ENCODE measurements at places on chromosomes 12 and 14.

- no peak for DNase-seq
Observed at GRCh38 chr14:27072589-27072988, 474.8 kb upstream of the NOVA1 start.

DNA sequence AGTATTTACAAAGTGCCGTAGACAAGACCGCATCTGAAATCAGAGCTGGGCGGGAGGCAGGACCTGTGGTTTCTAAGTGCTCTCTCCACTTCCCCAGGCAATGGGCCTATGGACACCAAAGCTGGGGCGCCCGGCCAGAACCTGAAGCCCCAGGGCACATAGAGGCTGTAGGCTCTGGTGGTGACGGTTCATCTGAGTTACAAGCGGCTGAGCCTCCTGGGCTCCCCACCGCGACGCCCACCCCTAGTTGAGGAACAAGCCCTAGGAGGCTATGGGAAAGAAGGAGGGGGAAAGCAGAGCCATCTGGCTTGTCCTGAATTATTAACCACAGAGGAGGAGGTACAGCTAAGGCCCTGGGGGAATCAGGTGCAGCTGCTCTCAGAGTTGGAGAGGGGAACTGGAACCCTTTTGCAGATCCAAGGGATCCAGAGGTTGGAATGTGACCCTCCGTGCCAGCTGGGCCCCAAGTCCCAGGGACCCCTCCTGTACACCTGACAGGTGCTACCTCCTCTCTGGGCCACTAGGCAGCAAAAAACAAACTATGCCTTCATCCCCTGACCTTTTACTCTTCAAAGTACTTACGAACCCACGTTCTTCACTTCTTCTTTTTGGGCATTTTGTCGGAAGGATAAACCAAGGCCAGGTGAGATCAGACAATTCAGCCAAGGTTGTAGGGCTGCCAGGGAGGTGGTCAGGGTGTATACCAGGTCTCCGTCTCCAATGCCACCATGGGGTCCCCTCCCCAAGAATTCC is 77.2 kb downstream of the ARL6IP4 start:
- no peak for DNase-seq

- peak; percentile 67 for DNase-seq
Observed at GRCh38 chr12:124567673-124568373, 411 bp upstream of the NCOR2 start.

DNA sequence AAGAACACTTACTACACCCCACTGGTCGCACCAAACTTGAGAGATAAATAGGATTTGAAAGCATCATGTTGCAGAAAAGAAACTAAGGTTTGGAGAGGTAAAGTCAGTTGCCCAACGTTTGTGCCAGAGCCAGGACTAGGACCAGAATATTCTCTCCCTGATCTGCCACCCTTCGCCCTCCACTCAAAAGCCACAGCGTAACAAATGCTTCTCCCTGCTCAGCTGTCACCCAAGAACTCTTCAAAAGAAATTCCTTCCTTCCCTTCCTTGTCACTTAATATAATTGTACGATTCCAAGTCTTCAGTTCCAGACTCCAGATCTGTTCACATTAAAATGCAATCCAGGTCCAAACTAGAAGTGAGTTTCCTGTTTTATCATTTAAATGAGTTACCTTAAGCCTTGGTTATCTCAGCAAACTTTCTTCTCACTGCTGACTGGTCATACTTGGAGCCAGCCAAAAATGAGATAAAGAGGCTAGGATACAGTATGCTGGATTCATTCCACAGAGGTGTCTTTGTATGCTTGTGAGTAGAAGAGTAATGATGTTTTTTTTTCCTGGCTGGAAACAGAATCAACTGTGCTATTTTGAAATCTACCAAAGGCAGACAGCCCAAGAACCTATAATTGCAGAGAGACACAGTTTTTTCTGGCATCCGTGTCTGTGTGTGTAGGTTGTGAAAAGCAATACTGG is 12.8 kb upstream of the PPFIBP1 start:
- no peak for DNase-seq

GRCh38 chr14:62921466-62921865 is 123.8 kb downstream of the KCNH5 start:
- DNase-seq, result no peak

GRCh38 chr12:48261773-48262172 is 58.7 kb upstream of the OR10AD1 start:
- no peak for DNase-seq

GRCh38 chr12:57531836-57532235 is 9.2 kb downstream of the MBD6 start:
- DNase-seq, result no peak

DNA sequence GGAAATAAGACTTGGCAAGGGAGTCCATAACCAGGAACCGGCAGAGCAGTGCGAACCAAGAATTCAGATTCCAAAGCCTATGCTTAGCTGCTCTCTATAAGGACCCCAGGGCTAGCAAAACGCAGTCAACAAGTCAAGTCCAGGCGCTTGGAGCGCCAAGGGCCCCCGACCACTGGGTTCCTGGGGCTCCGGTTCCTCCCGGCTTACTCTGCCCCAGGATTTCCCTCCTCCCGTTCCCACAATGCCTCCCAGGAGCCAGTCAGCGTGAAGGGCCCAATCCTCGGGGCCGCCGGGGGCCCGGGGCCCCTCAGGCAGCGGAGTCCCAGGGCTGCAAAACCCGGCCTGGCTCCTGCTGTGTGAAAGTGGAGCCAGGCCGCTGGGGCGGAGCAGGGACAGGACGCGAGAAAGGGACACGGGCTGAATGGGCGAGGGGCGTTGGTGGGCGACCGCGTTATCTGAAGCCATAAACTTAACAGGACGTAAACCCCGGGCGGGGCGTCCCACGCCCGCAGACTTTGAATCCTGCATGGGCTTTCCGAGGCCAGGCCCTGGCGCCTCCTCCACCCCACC is 1.5 kb downstream of the KRT8 start:
- no peak for DNase-seq

DNA sequence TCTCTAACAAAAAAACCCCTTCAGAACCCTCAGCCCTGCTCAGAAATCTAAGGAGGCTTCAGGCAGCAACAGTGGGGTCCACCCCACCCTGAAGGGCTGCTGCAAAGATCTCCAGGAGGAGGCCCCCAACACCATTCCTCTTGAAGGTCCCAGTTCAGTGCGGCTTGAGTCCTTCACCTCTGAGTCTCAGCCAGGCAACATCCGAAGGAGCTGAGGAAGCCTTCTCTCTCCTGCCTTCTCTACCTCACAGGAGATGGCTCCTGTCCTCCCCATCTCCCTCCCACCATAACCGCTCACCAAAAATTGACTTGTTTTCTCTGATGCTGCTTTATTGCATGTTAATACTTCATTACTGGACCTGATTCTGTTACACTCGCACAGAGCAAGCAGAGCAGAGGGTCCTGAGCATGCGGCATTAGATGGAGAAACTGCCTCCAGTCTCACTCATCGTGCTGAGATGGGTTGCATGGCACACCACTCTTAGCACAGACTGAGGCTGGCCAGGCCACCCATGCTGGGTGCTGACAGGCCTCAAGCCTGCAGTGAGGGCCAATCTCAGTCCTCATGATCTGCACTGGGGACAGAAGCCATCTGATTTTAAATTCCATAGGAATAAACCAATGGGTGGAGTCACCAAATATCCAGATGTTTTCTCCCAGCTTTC is 224.8 kb downstream of the CACNA1C start:
- DNase-seq, result no peak

- DNase-seq, result no peak
Observed at GRCh38 chr12:8554451-8555195, 13.9 kb upstream of the CLEC4E start.

GRCh38 chr12:78793491-78793890 is 71.1 kb upstream of the SYT1 start:
- DNase-seq, result no peak

- no peak for DNase-seq
Observed at GRCh38 chr12:104056419-104056972, 6.5 kb upstream of the GLT8D2 start.

GRCh38 chr14:87203346-87203745 is 789.6 kb downstream of the GALC start:
- DNase-seq, result no peak

GRCh38 chr14:99191395-99192027 is 80.5 kb downstream of the BCL11B start:
- DNase-seq, result no peak

DNA sequence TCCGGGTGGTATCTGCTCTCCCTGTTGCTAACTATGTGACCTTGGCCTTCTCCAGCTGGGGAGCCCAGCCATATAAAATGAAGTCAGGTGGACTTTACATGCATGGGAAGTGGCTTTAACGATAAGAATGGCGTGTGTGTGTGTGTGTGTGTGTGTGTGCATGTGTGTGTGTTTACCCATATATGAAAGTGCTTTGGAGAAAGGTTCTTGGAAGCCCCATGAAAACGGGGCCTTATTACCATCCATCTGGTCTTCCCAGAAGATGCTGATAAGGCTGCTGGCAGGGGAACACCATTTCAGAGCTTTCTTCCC is 94.8 kb downstream of the LRRC74A start:
- DNase-seq, result no peak

GRCh38 chr14:32920696-32921276 is 17.9 kb upstream of the NPAS3 start:
- no peak for DNase-seq

DNA sequence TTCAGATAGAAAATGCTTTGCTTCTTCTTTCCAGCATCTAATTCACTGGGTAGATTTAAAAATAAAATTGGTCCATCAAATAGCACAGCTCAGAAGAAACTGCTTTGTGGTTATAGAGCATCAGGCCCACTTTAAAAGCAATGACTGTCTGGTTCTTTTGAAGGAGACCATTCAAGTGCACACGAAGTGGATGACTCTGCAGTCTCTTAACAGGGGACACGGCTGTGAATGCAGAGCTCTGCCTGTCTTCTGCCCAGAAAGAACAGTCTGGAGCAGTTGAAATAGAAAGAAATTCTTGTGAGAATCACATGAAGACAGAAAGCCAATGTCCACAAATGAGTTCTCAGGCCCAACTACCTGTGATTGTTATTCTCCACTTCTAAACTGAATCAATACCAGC is 138.7 kb upstream of the PLEKHA5 start:
- no peak for DNase-seq

DNA sequence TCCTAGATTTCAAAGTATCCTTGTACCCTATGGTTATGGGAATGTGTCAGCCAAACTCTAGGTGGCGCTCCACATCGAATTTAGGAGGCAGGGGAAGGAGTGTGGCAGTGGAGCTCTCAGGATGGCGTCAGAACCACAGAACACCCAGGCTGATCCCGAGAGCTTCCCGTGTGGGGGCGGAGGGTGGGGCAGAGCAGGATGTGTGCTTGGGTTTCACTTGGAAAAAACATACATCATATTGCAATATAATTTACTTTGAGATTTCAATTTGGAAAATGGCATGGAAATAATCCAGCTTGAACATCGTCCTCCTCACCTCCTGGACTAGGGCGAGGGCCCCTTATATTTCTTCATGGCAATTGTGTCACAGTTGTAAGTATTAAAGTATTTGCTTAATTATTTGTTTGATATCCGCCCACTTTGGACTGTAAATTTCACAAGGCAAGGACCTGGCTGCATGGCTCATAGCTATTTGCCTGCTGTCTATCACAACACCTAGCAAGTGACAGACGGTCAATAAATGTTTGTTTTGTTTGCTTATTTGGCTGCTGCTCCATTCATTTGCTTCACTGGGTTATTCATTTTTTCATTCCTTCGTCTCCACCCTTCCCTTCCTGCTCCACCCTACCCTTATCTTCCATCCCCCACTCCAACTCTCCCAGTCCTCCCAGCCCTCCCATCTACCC is 221.5 kb upstream of the HMGA2 start:
- no peak for DNase-seq
